ENCODE measurements at places on chromosomes 2 and 18. TPM values are rescaled to one million over a fixed set of nuclear protein-coding genes. Genes with fewer than 3 reads are reported as not detected.

DNA sequence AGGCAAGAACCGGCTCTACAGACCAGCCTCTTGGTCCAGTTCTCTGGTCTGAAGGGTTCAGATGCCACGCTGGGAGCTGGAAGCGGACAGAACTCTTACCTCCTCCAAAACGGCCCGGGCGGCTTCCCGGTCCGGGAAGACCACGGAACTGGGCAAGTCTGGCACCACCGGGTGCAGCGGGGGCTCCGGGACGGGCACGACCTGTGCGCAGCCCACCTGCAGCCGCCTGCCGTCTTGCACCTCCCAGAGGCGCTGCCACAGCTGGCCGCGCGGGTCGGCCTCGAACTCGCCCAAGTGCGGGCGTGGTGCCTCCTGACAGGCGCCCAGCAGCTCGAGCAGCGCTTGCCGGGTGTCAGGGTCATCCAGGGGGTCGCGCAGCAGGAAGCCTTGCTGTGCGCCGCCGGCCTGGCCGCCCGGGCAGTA, 773 bp downstream of the CMPK2 start:
- peak; percentile 71 for DNase-seq

- DNase-seq: peak; percentile 88
These were observed at the start of gene HK2 for GRCh38 chr2:74833418-74834233. TSS of gene HK2 (plus strand) at chr2:74834127. CDS start at chr2:74834581, 454 bp downstream.

GRCh38 chr2:73033142-73033765, 38.3 kb downstream of the SFXN5 start:
- DNase-seq: no peak

DNA sequence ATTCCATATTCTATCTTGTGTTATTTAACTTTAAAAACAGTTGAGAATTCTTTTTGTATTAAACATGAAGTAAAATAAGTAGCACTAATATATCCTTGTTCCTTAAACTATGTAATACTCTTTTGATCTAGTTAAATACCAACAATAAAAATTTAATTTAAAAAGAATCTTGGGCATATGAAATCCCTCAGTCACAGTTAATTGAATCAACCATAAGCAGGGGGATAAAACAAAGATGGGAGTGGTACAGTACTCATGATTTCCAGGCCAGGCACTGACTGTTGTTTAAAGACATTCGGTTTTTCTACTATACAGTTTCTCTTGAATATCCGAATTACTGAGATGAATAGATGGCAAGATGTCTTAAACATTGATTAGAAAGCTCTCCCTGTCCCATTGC, 99.5 kb downstream of the TAF4B start:
- no peak for DNase-seq

DNA sequence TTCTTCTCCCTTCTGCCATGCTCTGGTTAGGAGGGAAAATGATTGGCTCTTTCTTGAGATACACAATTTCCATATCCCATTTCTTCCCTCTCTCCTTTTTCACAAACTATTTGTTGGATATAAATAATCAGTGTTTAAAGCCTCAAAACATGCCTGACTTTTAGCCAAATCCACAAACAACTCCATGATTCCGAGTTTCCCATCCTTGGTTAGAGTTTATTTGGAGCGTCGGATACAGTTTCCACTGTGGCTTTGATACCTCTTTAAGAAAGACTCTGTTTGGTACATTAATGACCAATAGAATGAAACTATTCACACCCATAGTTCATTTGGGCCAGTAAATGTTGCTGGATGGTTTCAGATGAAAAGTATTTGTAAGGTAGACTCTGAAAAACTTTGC, 5.9 kb upstream of the FHL2 start:
- no peak for DNase-seq

Gene EIF5B
- total RNA-seq: 3.6 TPM

Gene UGT1A5
- total RNA-seq: not detected

Measured in MG63 (cell line).